ENCODE measurements at places on chromosomes 13 and 19.

- no peak for DNase-seq
Measured at GRCh38 chr19:51203916-51204315, 21.0 kb upstream of the CD33 start.

GRCh38 chr13:109610517-109610916 is 175.9 kb downstream of the IRS2 start:
- DNase-seq: no peak

GRCh38 chr13:60303166-60303565 is 93.9 kb upstream of the TDRD3 start:
- no peak for DNase-seq

GRCh38 chr19:39843919-39844793 is 2.0 kb downstream of the FBL start:
- no peak for DNase-seq

DNA sequence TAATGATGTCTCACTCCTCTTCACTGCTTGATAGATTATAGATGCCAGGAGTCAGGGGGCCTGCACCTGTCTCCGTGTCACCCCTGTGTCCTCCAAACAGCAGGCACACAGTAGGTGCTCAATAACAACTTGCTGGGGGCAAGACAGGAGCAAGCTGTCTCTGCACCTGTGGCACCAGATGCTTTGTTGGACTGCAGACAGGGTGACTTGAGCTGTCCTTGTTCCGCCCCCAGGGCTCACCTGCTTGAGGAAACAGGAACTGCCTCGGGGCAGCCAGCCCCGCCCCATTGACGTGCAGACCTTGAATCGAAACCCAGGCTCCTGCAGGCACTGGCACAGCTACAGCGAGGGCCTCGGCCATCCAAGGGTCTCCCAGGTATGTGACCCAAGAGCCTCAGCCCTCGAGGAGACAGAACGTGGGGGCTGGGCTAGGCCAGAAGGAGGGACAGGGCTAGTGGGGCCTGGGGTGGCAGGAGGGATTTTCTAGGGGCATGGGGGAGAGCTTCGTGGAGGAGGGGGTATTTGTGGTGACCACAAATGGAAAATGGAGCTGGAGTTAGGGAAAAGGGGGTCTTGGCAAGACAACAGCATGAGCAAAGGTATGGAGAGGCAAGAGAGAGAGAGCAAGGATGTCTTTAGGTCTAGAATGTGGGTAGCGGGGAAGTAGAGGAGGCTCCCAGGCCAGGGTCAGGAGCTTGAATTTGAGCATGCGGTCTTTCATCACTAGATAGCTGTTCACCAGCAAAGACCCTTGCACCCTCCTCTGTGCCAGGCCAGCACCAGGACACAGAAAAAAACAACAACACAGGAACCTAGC is at the start of gene HSH2D:
Gene HSH2D, plus strand, starts transcription at position 287 of the 817 bp plus-strand sequence. CDS start 5,066 bp downstream, outside the sequence.
- DNase-seq: no peak

GRCh38 chr19:51781999-51782398 is 13.0 kb upstream of the FPR3 start:
- DNase-seq: no peak

DNA sequence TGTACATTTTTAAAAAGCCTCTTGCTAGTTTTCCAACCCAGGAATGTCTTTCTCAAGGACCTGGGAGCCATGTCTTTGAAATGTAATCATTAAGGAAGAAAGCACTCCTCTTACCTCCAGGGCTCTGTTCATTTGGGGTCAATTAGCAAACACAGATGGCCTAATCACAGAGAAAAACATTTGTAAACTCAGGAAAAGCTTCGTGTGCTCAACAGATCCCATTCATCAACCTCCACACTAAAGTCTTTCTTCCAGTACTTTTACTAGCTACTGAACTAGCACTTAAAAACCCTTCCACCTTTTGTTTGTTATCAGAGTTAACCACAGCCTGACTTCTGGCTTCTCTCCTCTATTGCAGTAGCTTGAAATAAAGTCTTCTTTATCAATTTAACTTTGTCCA is 441.4 kb downstream of the PCDH20 start:
- no peak for DNase-seq

GRCh38 chr13:114099191-114099590 is 33.2 kb downstream of the RASA3 start:
- peak; percentile 86 for DNase-seq

GRCh38 chr19:10474962-10475451 is 28.1 kb downstream of the KEAP1 start:
- DNase-seq: no peak

DNA sequence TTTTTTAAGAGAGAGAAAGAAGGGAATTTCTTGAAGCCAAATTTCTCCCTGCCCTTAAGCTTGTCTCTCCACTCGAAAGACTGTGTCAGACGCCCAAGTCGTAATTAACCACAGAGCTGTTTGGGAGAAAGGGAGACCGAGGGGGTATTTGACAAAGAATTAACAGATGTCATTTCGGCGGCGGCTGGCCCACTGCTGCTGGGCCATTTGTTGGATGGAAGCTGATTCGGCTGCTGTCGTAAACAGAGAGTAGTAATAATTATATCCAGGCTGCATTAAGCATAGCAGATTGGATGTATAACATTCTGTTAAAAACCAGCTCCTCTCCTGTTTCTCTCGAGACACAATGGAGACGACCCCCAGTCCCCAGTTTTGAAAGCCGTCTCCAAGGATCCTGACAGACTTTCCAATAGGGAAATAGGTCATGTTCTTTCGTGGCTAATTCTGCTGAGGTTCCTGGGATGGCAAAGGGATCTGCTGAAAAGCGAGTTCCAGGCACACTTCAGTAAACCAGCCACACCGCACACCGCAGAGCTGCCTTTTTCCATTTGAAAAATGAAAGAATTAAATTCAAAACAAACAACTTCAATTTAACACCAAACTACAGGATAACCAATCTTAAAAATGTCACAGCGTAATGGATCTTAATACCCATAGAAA is 71.5 kb downstream of the KCTD15 start:
- no peak for DNase-seq

DNA sequence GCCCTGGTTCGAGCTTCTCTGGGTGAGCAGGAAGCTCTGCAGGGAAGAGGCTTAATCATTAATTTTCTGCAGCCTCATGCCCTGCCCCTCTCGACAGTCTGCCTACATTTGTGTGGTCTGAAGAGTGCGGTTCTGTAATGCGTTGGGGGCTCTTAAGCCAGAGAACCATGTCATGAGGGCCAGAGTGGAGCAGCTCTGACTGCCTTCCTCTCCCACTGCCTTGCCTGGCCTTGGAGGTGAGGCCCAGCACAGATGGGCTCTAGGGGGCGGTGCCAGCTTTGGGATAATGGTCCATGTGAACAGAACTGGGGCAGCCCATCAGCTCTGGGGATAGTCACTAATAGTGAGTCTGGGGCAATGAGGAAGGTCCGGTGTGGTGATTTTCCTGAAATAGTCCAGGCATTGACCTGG is 5.7 kb downstream of the FGF9 start:
- DNase-seq: no peak

- no peak for DNase-seq
Measured at GRCh38 chr13:84237143-84237542, 354.9 kb upstream of the SLITRK1 start.

GRCh38 chr19:4754248-4754647 is 30.6 kb upstream of the DPP9 start:
- DNase-seq: no peak

DNA sequence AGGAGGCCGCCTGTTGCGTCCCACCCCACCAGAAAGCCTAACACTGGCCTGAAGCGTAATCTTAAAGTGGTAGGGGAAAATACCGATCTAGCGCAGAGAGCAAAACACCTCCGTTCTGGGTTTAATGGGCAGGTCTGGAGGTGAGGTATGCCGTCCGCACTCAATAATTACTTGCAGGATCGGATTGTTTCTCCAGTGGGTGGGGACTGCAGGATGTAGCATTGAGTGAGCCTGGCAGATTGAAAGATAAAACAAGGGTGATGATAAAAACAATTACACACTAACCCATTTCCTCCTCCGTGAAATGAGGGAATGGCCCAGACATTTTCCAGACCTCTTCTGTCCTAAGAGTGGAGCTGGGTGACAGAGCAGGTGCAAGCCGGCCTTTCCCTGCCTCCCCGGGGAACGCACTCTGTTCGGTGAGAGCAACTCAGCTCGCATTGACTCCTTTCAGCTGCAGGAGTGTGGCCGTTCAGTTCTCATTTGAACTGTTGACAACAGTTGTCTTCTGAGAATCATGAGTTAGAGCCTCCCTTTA is 110.2 kb upstream of the DOCK9 start:
- DNase-seq: no peak

DNA sequence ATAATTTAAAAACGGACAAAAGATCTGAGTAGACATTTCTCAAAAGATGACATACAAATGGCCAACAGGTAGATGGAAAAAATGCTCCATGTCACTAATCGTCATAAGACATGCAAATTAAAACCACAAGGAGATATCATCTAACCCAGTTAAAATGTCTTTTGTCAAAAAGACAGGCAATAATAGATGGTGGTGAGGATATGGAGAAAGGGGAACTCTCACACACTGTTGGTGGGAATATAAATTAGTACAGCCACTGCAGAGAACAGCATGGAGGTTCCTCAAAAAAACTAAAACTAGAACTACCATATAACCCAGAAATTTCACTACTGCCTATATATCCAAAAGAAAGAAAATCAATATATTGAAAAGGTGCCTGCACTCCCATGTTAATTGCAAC is 37.9 kb downstream of the OR10H4 start:
- DNase-seq: no peak

DNA sequence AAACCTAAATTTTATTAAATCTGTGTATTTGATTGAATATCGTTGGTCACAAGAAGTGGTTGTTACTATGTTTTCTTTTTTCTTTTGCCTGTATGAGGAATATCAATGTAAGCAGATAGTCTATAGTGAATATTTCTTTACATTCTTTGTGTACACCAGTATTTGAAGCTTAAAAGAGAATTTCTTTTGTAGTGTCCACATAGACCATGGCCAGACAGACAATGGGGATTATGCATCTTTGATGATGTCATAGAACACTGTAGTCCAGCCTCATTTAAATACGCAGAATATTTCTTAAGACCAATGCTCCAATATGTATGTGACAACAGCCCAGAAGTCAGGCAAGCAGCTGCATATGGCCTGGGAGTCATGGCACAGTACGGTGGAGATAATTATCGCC is 64.8 kb downstream of the IPO5 start:
- DNase-seq: no peak

GRCh38 chr13:51346397-51346796 is 6.9 kb downstream of the SERPINE3 start:
- DNase-seq: no peak

DNA sequence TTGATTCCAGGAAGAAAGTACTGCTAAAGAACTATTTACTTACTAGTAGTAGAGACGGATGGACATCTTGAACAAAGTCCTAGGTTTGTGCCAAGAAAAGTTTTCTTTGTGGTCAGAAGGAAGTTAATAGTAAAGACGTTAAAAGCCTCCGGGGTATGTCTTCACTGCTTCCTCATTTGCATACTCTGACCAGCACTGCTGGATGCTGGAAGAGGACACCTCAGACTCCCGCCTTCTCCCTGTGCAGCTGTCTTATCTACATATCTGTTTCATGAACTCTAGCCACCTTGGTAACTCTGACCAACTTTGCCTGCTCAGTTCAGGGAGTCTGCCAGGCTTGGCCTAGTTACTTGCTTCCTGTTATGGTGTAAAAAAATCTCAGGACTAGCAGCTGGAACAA is 1109.1 kb upstream of the MIR17HG start:
- DNase-seq: no peak

DNA sequence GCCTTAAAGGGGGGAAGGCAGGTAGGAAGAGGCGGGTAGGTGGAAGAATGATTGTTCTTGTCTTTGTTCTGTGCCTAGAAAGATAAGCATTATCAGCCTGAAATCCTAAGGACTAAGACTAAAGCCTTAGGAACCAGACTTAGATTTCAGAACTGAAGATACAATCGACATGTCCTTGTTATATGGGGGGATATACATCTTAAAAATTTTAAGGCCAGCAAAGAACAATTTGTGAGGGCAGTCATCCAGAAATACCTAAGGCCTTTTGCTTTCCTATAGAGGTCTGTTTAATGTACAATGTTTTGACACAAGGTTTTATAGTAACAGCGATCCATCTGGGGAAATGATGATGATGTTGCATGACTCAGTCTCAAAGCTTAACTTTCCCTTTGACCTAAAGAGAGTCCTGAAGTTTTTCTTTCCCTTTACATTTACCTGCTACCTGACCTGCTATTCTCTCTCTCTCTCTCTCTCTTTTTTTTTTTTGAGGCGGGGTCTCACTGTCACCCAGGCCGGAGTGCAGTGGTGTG is 20.2 kb upstream of the CEACAM6 start:
- no peak for DNase-seq

DNA sequence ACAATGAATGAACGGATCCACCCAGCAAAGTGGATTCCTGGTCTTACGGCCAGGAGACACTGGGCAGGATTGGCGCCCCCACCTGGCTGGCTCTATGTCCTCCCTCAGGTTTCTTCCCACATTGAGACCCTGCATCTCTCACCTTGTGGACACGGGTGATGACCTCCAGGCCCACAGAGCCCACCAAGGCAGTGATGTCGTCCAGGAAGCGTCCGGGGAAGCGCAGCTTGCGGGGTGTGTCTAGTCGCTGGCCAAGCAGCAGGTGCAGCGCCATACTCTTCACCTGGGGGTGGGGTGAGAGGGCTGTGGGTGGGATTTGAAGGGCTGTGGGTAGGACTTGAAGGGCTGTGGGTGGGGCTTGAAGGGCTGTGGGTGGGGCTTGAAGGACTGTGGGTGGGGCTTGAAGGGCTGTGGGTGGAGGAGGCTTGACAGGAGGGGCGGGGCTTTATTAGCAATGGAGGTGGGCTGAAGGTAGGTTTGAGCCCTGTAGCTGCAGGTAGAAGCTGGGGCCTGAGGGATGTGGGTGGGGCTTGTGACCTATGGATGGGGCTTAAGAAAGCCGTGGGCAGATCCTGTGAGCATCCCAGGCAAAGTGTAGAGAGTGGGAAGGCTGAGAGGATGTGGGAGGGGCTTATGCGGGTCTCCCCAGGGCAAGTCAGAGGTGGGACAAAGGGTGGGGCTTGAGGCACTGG is 12.1 kb upstream of the ANGPTL8 start:
- DNase-seq: no peak

DNA sequence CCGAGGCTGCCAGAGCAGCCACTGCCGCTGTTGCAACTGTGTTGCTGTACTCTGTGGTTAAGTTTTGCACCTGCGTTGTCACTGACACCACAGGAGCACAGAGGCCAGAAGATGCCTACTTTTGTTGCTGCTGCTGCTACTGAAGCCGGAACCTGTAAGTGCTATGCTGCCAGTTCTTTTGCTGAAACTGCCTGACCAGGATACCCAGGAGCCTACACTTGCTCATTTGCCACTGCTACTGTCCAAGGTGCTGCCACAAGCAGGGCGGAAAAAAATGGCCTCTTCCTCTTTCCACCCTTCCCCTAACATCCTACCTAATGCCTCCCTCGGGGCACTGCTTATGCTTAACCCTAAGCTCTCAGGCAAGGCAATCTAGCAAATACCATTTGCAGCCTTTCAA is 29.0 kb upstream of the NBEA start:
- no peak for DNase-seq
